Stimulated activated CD4-positive, alpha-beta T cell treated with anti-CD3 and anti-CD28 coated beads, Interleukin-12 subunit alpha, Interleukin-12 subunit beta, amount 100 ng/mL, for 4 hours (primary cell): ENCODE measurements at places on chromosomes 11 and 22.

DNA sequence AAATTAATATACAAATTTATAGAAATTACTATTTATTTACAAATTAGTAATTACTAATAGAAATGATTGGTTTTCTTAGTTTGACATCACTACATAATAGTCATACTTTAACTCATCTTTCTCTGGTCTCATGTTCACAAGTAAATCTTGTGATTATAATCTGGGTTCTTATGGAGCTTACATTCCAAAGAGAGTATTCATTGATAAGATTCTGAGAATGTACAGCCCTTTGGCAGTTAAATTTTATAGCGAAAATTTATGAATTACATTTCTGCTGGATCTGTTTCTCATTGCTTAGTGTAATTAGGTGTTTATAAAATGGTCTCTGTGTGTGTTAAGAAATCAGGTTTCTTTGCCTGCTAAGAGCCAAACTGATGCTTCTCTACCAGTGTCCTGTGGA is 175.2 kb downstream of the TMEM135 start:
- no peak for DNase-seq

GRCh38 chr22:38716826-38717225 is 11.1 kb downstream of the GTPBP1 start:
- DNase-seq, result no peak

DNA sequence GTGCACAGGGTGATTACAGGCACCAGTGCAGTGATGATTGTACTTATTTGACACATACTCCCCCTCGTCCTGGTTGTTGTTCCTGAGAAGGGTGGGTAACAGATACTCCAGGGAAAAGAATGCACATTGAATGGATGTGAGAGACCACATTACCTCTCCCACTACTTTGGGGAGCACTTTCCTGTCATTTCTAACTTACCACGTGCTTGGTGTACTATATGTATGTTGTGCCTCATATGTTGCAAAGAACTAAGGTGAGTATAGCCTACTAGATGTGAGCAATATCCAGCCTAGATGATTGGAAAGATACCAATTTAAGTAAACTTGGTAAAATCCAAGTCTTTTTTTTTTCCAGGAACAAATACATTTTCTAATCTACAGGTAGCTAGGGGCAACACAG is 14.3 kb upstream of the SCARF2 start:
- DNase-seq, result no peak

GRCh38 chr11:61567286-61568061 is 13.4 kb downstream of the SYT7 start:
- peak; percentile 73 for DNase-seq

DNA sequence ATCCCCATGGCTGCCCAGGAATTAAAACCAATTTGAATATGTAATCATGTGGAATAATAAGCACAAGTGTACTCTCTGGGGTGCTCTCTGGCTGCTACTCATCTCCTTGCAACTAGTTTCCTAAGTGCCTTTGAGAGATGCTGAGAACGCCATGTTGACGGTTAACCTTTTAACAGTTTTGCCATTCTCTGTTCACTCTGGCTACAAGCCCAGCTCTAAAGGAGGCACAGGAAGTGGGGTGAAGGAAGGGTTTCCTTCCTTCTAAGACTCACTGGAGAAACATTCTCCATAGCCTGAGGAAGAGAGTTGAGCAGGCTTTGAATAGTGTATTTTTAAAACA is 122.0 kb upstream of the ZC3H12C start:
- DNase-seq, result no peak

- DNase-seq, result no peak
Observed at GRCh38 chr22:35328472-35328885, 28.8 kb downstream of the TOM1 start.
